ENCODE measurements at places on chromosomes 7 and 10. TPM values are rescaled to one million over a fixed set of nuclear protein-coding genes. Genes with fewer than 3 reads are reported as not detected.

DNA sequence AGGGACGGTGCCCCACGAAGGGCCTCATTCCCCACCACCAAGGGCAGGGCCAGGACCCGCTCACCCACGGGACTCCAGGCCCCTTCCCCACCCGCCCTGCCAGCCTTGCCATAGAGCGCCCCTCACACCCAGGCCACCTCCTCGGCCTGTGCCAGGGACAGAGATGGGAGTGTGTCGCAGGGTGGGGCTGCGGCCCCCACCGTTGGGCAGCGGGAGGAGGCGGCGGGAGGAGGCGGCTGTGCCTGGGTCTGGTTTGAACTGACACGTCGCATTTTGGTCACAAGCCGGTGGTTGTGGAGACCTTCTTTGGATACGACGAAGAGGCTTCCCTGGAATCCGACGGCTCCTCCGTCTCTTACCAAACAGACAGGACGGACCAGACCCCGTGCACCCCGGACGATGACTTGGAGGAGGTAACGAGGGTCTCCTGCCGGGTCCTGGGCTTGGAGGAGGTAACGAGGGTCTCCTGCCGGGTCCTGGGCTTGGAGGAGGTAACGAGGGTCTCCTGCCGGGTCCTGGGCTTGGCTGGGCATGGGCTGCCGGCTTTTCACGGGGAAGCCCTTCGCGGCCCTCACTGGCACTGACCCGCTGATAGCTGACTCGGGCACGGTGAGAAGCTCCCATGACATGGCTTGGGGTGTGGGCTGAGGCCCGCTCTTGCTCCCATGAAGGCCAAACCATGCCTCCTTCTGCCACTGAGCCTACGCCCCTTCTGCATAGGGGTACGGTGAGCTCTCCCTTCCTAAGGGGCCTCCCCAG is 46.4 kb upstream of the DPYSL4 start:
- H3K4me3 ChIP-seq = no peak overlapping the region
- no peaks in the 10 kb centered on the region for H3K27me3 ChIP-seq
- no peak for DNase-seq
- H3K27ac ChIP-seq = no peak overlapping the region

Gene ARHGEF35
- total RNA-seq = 16.5 TPM

Gene C7orf33
- total RNA-seq = not detected

Gene LRIT1
- not detected for total RNA-seq

DNA sequence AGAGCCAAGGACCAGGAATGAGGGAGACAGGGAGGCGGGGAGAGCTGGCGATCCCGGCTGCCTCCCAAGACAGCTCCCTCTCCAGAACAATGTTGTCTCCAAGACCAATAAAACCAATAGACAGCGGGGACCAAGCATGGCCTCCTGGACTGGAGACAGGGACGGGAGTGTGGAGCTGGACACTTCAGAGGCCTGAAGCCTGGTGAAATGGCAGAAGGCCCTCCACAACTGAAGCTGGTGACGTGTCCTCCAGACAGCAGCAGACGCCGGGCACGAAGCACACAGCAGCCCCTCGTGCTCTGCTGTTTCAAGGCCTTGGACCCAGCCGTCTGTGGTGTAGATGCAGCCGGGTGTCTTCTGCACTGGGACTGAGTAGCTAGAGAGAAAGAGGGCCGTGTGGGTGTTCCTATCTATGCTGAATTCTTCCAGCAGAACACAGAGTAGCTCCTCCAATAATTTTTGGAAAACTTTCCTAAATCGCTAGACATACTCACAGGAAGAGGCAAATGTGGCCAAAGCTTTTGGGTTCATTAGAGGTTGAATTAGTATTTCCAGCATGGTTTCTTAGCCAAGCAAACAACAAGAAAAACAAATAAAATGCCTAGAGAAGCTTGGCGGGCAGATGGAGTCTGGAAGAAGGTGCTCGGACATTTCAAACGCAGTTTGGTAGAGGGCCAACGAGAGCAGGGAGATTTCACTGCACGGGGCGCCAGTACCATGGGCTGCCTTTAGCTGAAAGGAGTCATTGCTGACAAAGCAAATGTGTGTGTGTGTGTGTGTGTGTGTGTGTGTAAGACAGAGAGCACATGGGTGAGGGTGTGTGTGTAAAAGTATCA is 570.4 kb downstream of the TCERG1L start:
- no peaks in the 10 kb centered on the region for H3K27me3 ChIP-seq
- H3K27ac ChIP-seq = no peak overlapping the region
- no peaks in the 10 kb centered on the region for H3K4me1 ChIP-seq
- no peak overlapping the region for H3K4me3 ChIP-seq

Gene TWIST1
- total RNA-seq = not detected

Gene GTF2IRD2
- 3.3 TPM for total RNA-seq

Gene CALML5
- total RNA-seq = 14.5 TPM

Gene RBP3
- not detected for total RNA-seq

DNA sequence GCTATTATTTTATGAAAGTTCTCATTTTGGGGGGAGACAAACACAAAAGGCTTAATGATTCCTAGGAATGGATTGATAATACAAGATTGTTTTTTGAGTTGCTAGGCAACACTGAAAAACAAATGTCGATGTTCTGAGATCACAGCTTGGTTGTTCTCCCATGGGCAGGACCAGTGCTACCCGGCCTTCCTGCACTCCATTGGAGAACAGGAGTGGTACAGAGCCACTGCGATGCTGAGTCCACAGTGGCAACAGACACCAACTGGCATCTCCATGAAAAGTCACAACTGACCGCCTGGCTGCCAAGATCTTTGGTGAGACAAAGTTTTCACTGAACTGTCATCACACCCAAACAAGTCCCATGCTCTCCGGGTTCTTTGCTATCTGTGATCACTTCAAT is 68.9 kb upstream of the NMT2 start:
- no peaks in the 10 kb centered on the region for H3K36me3 ChIP-seq
- H3K4me1 ChIP-seq = no peaks in the 10 kb centered on the region
- H3K27ac ChIP-seq = peak overlapping the region; percentile 5
- no peak overlapping the region for H3K4me3 ChIP-seq
- no peak for DNase-seq

DNA sequence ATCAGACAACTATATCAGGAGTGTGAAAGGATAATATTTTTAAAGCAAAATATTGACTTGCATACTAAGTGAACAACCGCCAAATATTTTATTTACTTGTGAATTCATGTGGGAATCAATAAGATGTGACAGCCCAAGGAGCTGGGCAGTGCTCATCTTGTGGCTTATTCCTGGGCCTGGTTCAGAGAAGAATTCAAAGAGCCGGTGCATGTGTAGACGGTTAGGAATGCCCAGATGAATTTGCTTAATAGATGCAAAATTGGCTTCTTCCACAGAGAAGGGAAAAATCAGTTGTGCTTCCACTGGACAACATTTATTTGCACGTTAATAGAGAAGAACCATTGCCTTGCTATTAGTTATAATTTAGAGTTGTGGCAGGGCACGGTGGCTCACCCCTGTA is 4.4 kb downstream of the MYL7 start:
- DNase-seq = no peak
- no peak overlapping the region for H3K27ac ChIP-seq
- no peaks in the 10 kb centered on the region for H3K27me3 ChIP-seq
- H3K4me3 ChIP-seq = no peak overlapping the region

DNA sequence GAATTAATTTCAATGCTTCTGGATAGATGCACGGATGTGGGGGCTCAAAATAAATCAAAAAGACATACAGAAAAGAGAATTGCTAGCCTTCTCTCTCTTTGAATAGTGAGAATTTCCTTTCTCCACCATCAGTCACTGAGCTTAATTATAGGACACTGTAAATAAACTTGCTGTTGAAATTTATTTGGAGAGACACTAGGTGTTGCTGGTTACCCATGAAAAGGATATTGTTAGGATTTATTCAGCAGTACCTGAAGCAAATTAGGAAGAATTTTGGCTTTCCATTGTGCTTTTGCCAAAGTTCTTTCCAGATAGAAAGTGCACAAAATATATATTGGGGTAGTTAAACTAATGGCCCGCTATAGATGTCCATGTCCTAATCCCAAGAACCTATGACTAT is 27.6 kb downstream of the GCC1 start:
- no peaks in the 10 kb centered on the region for H3K4me1 ChIP-seq
- H3K27ac ChIP-seq = no peak overlapping the region
- no peak for DNase-seq

Gene HOXA3
- total RNA-seq = 8.7 TPM

Gene TASOR2
- 18.0 TPM for total RNA-seq

GRCh38 chr7:13169356-13169755 is 481.9 kb downstream of the ARL4A start:
- no peak overlapping the region for H3K4me3 ChIP-seq
- no peak overlapping the region for H3K27ac ChIP-seq
- H3K4me1 ChIP-seq = no peaks in the 10 kb centered on the region
- no peaks in the 10 kb centered on the region for H3K27me3 ChIP-seq

DNA sequence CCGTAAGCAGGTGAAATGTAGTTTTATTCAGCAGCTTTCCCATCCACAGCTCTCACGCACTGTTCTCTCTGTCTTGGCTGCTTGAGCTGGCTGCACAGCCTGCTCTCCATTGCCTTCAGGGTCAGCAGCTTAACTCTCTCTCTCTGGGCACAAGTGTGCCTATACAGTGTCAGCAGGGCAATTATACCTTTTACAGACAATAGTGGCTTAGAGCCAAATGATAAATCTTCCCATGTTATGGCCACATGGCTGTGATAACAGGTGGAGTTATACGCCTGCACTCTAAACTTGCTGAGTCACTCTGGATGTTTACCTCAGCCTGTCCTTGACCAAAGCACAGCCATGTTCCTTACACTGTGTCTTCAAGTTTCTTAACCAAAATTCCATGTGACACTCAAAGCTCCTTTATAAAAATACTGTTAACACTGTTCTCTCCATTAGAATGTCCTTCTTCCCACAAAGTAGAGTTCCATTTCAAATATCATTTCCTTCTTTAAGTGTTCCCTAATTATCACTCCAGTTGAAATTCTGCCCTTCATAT is 6.1 kb downstream of the RNF133 start:
- H3K27ac ChIP-seq = no peak overlapping the region
- no peaks in the 10 kb centered on the region for H3K4me1 ChIP-seq
- no peak for DNase-seq
- no peak overlapping the region for H3K4me3 ChIP-seq
- no peaks in the 10 kb centered on the region for H3K27me3 ChIP-seq

GRCh38 chr10:11986593-11987216 is 55.9 kb downstream of the UPF2 start:
- H3K4me1 ChIP-seq = no peaks in the 10 kb centered on the region
- no peak for DNase-seq
- no peak overlapping the region for H3K27ac ChIP-seq
- H3K36me3 ChIP-seq = peaks cover 69% of the 10 kb centered on the region

GRCh38 chr7:85021101-85021704 is 165.7 kb downstream of the SEMA3D start:
- no peaks in the 10 kb centered on the region for H3K4me1 ChIP-seq
- H3K27me3 ChIP-seq = no peaks in the 10 kb centered on the region
- no peak overlapping the region for H3K27ac ChIP-seq
- H3K4me3 ChIP-seq = no peak overlapping the region
- DNase-seq = no peak
- no peaks in the 10 kb centered on the region for H3K36me3 ChIP-seq

Gene KAT6B
- 24.8 TPM for total RNA-seq

DNA sequence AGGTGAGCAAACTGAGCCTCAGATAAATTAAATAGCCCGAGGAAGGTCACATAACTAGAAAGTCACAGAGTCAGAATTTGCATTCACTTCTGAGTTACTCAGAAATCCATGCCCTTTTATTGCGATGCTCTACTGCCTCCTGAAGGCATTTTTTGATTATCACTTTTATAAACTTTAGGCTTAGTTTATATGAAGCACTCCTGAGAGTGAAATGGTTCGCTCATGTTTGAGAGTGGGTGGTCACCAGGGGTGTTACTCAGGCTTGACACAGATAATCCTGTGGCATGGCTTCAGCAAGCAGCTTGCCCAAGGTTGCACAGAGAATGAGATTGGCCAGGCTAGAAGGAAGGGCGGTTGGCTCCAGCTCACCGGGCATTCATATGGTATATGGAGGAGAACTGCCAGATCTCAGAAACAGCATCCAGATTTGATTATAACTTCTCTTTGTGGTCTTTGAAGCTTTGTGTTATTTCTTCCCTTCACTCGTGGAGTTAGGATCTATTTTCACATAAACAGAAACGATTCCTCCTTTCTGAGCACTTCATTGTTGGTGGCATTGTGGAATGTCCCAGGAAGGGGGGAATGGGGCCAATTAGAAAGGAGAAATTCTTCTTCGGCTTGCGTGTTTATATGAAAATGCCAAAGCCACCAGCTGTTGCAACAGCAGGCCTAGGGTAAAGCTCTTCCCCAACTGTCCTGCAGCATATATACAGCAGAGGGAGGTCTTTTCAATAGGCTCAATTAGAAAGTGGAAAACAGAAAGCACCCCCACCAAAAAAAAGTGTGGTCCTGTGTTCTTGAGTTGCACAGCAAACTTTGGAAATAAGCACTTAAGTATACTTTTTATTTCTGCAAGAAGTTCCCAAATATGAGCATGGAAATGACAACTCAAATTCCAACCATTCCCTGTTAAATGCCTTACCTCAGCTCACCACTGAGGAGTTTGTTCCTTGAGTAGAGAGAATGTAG is 628.8 kb downstream of the SUGCT start:
- no peak for DNase-seq
- no peak overlapping the region for H3K4me3 ChIP-seq
- H3K27me3 ChIP-seq = no peaks in the 10 kb centered on the region
- H3K27ac ChIP-seq = peak overlapping the region; percentile 27

DNA sequence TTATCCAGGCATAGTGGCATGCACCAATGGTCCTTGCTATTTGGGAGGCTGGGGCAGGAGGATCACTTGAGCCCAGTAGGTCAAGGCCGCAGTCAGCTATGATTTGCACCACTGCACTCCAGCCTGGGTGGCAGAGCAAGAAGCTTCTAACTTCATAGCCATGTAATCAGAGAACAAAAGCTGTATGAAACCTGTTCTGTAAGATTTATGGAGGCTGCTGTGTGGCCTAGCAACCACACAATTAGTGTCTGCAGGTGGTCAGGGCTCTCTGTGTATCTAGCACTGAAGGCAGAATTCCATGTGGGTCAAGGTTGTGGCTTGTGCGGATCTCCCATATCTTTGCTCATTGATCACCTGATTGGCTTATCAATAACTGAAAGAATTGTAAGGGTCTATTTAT is 221.5 kb upstream of the FOXK1 start:
- DNase-seq = no peak
- peaks cover 4% of the 10 kb centered on the region for H3K4me1 ChIP-seq
- no peak overlapping the region for H3K27ac ChIP-seq
- H3K4me3 ChIP-seq = no peak overlapping the region

- H3K4me3 ChIP-seq = no peak overlapping the region
- no peak for DNase-seq
- H3K27ac ChIP-seq = no peak overlapping the region
- peaks cover 3% of the 10 kb centered on the region for H3K4me1 ChIP-seq
- no peaks in the 10 kb centered on the region for H3K27me3 ChIP-seq
These were observed 77.6 kb upstream of the PRLHR start for GRCh38 chr10:118672766-118673715.

Data from esophagus squamous epithelium (tissue), 5 donors.